ENCODE measurements at places on chromosomes 11 and 22.
A peak's percentile ranks its signal among the peaks of the same experiment; 100 is the strongest.

- DNase-seq, result no peak
These were observed 15.1 kb downstream of the STX3 start for GRCh38 chr11:59770319-59770718.

DNA sequence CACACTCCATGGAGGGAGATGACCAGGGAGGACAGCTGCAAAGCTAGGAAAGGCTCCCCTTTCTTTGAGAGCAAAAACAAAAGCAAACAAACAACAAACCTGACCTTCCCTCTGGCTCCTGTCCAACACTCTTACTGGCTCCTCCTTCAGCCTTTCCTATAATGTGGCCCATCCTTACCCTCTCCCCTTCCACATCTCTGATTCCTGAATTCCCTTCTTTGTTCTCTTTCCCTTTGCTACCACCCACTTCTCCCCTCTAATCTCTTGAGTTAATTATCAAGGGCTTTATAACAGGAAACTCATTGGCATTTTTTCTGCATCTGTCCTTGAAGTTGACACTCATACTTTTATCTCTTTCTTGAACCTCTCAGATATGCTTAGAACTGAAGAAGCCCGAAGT is 56.3 kb downstream of the ZNF280B start:
- DNase-seq, result no peak

DNA sequence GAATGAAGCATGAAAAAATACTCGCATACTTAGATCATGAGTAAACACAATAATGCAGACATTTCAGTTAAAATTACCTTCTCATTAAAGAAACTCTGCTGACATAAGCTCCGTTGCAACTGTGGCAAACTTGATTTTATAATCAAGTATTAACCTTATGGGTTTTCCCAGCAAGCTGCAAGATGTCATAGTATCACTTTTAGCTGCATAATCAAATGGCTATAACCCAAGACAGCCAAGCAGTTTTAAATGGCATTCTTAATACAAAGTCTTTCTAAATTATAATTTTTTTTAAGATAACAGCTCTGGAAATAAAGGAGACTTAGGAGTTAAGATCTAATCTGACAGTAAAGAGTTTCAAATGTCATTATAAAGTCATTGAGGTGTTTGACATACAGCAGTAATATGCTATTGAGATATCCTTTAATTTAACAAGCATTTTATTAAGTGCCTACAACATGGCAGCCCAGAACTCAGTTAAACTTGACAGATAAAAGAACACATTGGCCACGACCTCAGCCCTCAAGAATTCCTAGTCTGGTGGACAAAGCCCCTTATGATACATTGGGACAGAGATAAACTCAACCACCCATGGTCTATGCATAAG is 163.1 kb upstream of the FAT3 start:
- DNase-seq, result no peak

DNA sequence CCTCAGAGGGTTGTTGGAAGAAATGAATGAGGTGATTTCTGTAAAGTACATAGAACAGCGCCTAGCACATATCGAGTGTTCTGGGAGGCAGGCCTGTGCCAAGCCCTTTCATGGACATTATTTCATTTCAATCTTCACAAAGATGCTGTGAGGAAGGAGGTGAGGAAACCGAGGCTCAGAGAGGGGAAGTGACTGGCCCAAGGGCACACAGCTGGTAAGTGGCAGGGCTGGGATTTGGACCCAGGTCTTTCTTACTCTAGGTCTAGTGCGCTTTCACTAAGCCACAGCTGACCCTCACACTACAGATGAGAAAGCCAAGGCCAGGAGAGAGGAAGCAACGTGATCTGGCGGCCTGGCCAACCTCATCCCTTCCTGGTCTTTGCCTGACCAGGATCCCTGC is 2.0 kb downstream of the PELI3 start:
- DNase-seq, result no peak

- no peak for DNase-seq
These were observed 104.5 kb downstream of the CHST1 start for GRCh38 chr11:45560913-45561281.

- no peak for DNase-seq
These were observed 5.4 kb downstream of the FGF3 start for GRCh38 chr11:69813839-69814238.

DNA sequence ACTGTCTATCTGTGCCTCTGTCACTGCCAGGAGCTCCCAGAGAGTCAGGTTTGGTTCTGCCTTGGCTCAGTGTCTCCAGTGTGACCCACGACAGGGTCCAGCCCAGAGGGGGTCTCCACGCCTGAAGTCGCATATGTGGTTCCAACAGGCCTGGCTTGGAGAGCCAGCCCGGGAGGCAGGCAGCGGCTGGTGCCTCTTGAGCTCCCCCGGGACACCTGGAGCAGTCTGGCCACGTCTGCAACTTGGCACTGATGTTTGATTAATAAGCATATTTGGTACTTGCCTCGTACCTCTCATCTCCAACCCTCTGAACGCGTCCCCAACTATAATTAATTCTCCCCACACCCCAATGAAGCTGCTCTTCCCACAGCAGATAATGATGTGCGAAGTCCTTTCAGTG is 31.7 kb upstream of the SHISAL1 start:
- no peak for DNase-seq

- DNase-seq, result no peak
These were observed 2.8 kb upstream of the TAB1 start for GRCh38 chr22:39396797-39397195.

DNA sequence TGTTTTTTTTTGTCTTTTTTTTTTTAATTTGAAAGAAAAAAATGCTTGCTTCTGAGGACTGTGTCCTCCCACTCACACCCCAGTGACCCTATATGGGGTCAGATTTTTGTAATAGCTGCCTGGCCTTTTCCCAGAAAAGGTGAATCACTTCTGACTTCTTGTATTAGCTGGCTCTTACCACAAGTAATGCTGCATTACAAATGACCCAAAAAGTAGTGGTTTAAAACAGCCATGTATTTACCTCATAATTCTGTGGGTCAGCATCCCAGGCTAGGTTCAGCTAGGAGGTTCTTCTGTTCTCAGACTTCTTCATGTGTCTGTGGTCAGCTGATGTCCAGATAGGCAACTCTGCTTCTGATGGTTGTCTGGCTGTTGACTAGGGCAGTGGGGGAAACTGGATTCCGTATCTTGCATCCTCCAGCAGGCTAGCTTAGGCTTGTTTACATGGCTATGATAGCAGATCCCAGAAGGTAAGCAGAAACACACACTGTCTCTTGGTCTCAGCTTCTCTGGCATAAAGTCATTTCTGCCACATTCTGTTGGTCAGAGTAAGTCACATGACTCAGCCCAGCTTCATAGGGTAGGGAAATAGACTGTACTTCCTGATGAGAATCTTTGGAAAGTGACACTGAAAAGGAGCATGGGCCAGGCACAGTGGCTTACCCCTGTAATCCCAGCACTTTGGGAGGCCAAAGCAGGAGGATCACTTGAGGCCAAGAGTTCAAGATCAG is 19.5 kb downstream of the LHFPL7 start:
- no peak for DNase-seq

- no peak for DNase-seq
These were observed 120.9 kb downstream of the ST3GAL4 start for GRCh38 chr11:126476266-126476924.

DNA sequence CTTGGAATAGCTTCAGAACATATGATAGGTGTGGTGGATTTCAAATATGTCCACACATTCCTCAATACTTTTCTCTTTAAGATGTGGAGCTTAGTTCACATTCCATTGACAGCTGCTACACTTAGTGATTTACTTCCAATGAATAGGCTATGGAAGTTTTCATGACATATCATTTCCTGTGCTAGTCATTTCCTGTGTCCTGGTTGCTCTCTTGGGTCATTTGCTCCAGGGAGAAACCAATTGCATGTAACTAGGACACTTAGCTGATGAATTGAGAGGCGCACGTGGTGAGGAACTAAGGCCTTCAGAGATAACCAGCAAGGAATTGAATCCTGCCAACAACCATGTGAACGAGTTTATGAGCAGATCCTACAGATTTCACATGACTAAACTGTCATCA is 120.9 kb downstream of the SLC17A6 start:
- DNase-seq, result no peak

DNA sequence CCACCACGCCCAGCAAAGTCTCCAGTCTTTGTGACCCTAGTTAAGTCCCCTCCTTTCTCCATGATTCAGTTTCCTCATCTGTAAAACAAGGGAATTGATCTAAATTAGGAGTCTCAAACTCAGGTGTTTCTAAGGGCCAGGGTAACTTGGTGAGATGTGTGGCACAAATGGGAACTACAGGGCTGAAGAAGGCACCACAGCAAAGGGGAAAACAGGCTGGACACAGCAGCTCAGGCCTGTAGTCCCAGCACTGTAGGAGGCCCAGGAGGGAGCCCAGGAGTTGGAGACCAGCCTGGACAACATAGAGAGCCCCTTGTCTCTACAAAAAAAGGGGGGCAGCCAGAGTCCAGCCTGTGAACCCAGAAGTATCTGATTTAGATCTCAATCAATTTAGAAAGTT is 15.6 kb upstream of the PATZ1 start:
- no peak for DNase-seq

DNA sequence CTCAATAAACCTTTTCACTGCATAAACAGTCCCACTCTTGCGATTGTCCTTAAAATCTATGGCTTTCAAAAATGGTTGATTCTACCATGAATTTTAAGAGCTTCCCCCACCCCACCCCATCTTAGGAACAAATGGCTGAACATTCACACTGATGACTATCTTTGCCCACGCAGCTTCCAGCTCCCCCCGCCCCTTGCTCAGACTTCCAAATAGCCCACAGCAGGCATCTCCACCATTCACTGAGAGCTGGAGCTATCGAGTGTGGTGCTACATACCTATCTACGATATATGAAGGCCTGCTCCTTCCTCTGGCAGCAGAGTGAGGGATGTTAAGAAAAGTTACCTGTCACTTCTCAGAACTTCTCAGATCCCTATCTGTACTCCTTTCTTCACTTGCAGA is 26.7 kb downstream of the EIF3F start:
- no peak for DNase-seq

DNA sequence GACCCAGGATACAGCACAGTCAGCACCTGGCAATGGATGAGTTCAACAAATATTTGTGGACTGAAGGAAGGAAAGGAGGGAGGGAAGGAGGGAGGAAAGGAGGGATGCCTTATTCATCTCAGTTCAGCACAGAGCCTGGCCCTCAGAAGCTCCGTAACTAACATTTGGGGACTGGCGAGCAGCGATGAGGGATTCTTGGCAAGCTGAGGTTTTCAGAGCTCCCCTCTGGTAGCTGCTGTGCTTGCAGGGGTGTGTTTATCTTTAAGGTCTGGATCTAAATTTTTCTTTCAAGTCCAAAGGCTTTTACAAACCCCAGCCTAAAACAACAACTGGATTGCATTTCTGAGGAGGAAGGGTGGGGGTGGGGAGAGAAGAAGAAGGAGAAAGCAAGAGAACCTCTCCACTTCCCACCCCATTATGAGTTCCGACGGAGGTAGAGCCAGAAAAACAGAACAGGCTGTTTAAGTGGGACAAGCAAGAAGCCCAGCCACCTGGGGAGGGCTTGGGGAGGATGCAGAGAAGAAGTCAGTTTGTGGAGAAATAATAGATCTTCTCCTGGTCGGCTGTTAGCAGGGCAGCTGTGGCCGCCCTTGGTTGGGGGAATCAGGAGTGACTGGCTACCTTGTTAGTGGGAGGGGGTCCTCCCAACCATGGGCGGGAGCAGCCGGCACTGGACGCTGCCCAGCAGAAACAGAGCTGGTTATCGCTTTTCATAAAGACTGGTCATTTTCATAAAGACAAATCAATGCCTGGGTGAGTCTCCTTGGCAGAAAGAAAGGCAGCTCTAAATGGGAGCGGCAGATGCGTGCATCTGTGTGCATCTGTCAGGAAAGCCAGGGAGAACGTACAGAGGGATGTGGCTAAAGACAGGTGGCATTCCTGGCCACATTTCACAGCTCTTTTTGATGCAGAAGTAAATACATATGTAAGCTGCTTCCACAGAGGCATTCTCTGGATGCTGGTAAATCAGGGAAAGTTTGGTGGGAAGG is 78.0 kb downstream of the TSPAN18 start:
- DNase-seq, result no peak

DNA sequence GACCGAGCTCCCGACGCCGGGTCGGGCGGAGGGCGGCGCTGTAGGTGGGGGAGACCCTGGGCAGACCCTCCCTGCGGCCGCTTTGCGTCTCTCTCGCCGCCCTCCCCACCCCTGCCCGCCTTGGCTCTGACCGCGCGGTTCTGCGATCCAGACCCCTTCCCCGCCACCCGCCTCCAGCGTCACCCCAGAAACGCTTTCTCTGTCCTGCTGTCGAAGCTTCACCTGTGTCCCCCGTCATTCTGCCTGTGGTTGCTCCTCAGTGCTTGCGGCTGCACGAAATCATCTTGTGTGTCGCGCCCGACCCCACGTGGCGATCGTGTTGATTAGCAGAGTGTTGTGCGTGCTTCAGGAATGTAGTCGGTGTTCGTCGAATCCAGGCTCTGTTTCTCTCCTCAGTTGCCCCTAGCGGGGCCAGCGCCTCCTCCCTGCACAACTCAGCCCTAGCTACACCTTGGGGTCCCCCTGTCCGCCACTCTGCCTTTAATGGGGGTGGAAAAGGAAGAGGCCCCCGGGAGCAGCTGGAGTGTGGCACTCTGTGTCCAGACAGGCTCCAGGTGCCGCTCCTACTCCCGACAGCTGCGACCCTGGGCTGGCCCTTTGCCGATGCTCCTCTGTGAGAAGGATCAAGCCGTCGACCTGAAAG is 851 bp downstream of the PTDSS2 start:
- peak; percentile 82 for DNase-seq

DNA sequence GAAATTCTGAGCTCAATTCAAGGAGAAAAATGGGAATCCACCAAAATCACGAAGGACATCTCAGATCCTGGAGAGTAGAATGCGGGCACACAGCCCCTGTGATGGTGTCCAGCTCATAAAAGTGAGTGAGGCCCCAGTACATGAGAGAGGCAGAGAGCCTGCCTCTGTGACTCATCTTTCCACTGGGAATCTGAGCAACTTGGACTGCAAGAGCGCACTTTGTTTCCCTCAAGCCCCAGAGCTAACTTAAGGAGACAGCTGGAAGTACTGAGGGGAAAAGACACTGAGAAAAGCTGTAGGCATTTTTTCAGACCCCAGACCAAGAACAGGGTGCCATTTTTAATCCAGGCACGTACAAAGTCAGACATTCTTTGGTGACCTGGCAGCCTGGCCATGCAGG is 273.7 kb downstream of the C11orf87 start:
- no peak for DNase-seq

- no peak for DNase-seq
These were observed 28.6 kb downstream of the TECTA start for GRCh38 chr11:121129362-121130340.

DNA sequence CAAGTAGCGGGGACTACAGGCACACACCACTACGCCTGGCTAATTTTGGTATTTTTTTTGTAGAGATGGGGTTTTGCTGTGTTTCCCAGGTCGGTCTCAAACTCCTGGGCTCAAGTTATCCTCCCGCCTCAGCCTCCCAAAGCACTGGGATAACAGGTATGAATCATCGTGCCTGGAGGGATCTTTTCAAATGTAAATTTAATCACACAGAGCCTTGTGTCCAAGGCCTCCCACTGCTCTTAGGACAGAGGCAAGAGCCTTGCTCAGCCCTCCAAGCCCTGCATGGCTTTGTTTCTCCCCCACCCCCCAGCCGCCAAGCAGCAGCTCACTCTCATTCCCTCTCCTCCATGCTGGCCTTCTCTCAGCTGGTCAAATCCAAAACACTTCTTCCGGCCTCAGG is 75.3 kb upstream of the CREB3L1 start:
- DNase-seq, result no peak

- DNase-seq, result no peak
These were observed 44.8 kb downstream of the ADAMTS8 start for GRCh38 chr11:130383344-130384211.

- no peak for DNase-seq
These were observed 26.7 kb downstream of the MOB2 start for GRCh38 chr11:1459764-1460395.

GRCh38 chr22:36233796-36234195 is 5.5 kb downstream of the APOL2 start:
- no peak for DNase-seq

- no peak for DNase-seq
These were observed 16.7 kb upstream of the UCP3 start for GRCh38 chr11:74025467-74026166.

All from common myeloid progenitor, CD34-positive (primary cell).